ENCODE measurements at places on chromosomes 3 and 15.

GRCh38 chr15:33468740-33469139 is 158.0 kb downstream of the RYR3 start:
- DNase-seq: no peak

- no peak for DNase-seq
Measured at GRCh38 chr3:178002113-178002512, 534.1 kb upstream of the KCNMB2 start.

DNA sequence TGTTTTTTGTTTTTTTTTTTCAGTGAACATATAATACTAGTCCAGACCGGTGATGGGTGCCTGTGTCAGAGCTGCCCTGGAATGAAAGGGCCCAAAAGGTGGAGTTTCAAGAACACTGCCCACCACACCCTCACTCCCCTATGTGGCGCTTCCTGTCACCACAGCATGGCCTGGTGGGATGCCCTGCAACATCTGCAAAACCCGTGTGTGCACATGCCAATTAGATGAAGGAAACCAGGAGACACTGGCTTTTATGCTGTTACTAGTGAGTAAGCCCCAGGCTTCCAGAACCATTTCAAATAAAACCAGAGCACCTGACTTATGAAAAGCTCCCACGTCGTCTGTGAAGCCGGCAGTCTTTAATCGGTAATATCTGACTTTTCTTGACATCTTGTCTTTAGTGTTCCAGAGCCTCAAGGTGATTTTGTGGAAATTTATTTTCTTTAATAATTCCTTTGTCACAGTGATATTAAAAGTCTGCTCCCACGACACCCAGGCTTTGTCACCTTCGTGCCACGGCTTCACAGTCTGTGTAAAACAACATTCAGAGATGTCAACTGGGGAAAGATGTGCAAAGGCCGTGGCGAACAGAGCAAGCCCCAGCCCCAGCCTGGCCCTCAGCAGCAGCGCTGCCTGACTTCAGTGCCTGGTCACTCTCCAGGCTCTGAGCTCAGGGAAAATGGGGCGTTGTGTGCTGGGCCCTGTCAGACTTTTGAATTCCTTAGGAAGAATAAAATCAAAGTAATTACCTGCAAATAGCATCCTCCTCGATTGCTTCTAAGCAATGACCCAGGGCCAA is 6.4 kb downstream of the CFAP92 start:
- DNase-seq: no peak

- no peak for DNase-seq
Measured at GRCh38 chr3:149280671-149281349, 52.6 kb downstream of the TM4SF18 start.

GRCh38 chr3:8668216-8668615 is 23.6 kb upstream of the SSUH2 start:
- DNase-seq: no peak

DNA sequence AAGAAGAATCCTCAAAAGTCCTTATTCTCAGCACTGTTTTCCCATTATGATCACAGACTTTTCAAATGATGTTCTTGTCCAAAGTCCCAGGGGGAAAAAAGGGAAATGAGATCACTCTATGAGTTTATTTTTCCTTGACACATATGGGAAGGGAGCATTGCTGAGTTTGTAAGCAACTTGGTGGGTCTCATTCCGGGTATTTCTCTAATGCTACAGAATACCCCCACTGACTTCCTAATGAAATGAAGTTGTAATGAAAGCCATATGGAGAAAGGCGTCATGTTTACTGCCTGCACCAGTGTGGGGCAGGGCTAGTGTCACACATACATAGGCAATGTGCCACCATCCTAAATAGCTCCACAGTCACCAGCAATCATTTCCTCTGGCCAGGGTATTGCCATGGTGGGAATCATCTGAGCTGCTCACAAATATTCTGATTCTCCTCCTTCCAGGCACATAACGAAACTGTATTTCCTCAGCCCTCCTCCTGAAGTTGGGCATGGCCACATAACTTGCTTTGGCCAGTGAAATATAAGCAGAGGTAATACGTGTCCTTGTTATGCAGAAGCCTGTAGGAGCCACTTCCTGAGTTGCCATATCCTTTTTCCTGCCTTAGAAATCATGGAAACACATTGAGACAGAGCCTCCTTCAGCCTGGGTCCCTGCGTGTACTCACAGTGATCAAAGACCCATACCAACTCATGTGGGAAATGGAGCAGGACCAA is 41.0 kb upstream of the C15orf61 start:
- DNase-seq: no peak

DNA sequence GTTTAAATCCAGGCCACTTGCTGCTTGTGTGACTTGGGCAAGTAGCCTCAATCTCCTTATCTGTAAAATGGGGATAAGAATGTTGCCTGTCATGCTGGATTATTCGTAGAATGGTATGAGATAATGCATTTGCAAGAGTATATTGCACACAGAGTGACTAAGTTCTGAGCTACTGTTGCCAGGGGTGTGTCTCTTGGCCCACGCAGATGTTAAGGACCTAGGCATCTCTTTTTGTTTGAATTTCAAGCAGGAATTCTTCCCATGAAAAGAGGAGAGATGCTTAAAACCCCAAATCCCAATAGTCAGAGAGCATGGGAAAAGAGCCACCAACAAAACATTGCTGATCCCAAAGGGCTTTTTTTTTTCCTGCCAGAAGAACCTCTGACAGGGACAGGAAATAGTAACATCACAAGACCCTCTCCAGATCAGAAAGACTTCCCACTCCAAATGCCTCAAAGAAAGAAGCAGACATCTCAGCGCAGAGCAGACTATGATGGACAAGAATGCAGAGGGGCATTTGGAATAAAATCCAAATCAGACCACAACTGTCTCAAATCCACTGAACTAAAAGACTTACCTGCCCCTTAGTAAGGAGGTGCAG is 90.5 kb downstream of the MRPL46 start:
- DNase-seq: no peak

DNA sequence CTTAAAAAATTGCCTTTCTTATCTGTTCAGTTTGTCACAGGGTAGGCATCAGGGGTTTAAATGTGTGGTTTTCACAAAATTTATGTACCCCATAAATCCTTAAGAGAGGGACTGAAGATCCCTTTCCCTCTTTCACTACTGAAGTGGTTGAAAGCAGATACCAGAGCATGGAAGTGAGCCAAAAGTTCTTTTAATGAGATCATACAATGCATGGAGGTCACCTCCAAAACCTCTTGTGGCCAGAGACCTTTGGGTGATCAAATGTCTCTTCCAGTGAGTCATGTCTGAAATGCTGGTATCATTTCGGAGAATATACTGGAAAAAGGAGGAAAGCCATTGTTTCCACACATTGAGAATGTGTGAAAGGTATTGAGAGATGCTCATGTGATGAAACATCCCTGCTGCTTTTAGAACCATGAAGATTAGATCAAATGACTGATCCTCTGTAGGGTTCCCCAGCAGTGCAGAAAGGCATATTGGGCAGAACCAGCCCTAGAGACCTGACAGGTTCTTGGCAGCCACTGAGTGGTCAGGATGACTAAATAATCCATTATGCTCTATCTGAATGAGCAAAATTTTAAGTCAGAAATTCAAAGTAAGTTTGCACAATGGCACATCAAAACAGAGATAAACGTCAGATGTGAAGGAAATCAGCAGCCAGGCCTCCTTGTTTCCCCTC is 165.8 kb upstream of the SLC2A2 start:
- DNase-seq: no peak

DNA sequence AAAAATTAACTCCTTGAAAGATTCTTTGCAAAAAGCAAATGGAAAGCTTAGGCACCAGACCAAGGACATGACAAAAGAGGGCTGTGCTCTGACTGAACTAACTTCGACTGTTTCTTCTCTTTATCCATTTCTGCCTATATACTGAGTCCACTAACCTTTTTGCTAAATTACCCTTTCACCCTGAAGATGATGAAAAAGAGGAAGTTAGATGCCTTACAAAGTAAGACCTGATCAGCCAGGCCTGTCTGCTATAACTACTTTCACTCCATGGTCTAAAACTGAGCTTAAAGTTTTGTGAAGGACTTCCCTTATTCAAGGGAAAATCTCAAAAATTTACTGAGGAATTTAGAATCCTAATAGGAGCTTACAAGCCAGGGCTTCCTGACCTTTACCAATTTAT is 6.2 kb upstream of the IGSF10 start:
- DNase-seq: no peak

All from stimulated activated CD4-positive, alpha-beta T cell treated with anti-CD3 and anti-CD28 coated beads, Interleukin-12 subunit alpha, Interleukin-12 subunit beta, amount 100 ng/mL, for 4 hours (primary cell).